ENCODE measurements at places on chromosomes 5 and 9.

- no peak overlapping the region for H3K4me3 ChIP-seq
- no peak overlapping the region for H3K27ac ChIP-seq
- DNase-seq: no peak
- no peaks in the 10 kb centered on the region for H3K36me3 ChIP-seq
These were observed 284.7 kb downstream of the GABRB2 start for GRCh38 chr5:161261668-161262323.

- peaks cover 22% of the 10 kb centered on the region for H3K36me3 ChIP-seq
- H3K27me3 ChIP-seq: no peaks in the 10 kb centered on the region
- no peak for DNase-seq
These were observed 35.6 kb upstream of the NIM1K start for GRCh38 chr5:43156388-43156787.

- no peak overlapping the region for H3K27ac ChIP-seq
- H3K27me3 ChIP-seq: no peaks in the 10 kb centered on the region
- no peak overlapping the region for H3K4me3 ChIP-seq
- H3K4me1 ChIP-seq: no peaks in the 10 kb centered on the region
These were observed 137.3 kb upstream of the PITX1 start for GRCh38 chr5:135171336-135171735.

GRCh38 chr9:78746010-78746409 lies 449.1 kb downstream of the PSAT1 start:
- peaks cover 17% of the 10 kb centered on the region for H3K4me1 ChIP-seq
- no peaks in the 10 kb centered on the region for H3K36me3 ChIP-seq
- H3K27me3 ChIP-seq: no peaks in the 10 kb centered on the region
- peak overlapping the region; percentile 7 for H3K27ac ChIP-seq

- no peak overlapping the region for H3K4me3 ChIP-seq
- no peak for DNase-seq
- H3K27me3 ChIP-seq: no peaks in the 10 kb centered on the region
- no peaks in the 10 kb centered on the region for H3K36me3 ChIP-seq
These were observed 77.5 kb downstream of the HSPA4 start for GRCh38 chr5:133129289-133129688.

DNA sequence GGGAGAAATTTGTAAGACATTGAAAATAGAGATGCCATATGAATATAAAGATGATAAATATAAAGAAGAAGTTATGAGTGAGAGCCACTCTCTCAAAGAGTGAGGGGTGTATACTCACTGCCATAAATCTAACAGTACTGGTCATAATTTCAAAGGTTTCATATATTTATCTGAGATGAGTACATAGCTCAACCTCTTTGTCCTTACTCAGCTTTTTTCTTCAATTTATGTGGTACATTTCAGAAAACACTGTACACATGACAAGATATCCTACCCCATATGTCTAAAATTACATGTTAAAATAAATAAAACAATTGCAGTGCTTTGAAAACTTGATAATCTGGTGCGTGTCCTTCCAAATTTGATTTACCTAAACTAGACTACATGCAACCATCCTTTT lies 5.2 kb upstream of the MCC start:
- H3K27me3 ChIP-seq: no peaks in the 10 kb centered on the region
- H3K27ac ChIP-seq: no peak overlapping the region
- peaks cover 22% of the 10 kb centered on the region for H3K4me1 ChIP-seq
- no peak for DNase-seq
- no peak overlapping the region for H3K4me3 ChIP-seq

DNA sequence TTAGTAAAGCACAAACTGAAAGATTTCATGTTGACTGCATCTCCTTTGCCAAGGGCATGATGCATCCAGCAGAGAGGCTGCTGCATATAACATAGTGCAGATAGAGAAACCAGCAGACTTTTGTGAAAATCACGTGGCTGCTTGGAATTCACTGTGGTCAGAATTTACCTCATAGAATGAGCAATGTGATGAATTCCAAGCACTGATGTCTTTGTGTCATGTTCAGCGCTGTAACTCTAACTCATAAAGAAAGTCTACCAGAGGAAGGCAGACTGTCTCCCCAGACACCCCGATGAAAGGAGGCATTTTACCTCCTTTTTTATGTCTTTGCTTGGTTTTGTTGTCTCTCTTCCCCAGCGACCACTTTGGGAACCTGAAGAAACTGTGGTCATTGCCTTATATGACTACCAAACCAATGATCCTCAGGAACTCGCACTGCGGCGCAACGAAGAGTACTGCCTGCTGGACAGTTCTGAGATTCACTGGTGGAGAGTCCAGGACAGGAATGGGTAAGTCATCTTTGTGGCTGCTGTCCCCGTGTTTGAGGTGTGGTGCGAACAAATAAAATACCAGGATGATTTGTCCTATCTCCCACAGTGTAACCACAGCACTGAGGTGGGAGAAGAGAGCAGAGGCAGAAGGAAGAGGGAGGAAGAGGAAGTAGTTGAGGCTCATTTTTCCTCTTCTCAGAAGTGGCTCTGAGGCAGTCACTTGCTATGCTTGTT lies 42.0 kb downstream of the ITK start:
- no peak overlapping the region for H3K27ac ChIP-seq
- DNase-seq: peak; percentile 42
- no peak overlapping the region for H3K4me3 ChIP-seq
- no peaks in the 10 kb centered on the region for H3K4me1 ChIP-seq

- no peak overlapping the region for H3K27ac ChIP-seq
- H3K4me1 ChIP-seq: no peaks in the 10 kb centered on the region
- H3K4me3 ChIP-seq: no peak overlapping the region
These were observed 107.4 kb downstream of the GLIS3 start for GRCh38 chr9:4192450-4192849.

DNA sequence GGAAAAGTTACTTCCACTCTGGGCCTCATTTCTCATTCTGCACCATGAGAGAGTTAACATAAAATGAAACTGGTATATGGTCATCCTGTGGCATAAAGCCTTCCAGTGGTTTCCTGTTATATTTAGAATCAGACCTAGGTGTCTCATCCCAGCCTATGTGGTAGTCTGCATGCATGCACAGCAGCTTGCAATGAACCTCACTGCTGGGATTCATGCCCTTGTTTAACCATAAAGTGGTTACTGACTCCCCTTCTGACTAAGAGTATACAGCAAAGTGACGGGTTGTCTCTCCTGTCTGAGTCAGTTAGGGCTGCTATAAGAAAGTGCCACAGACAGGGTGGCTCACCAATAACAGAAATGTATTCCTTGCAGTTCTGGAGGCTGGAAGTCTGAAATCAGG lies 14.7 kb upstream of the TDRD7 start:
- DNase-seq: peak; percentile 62
- H3K4me1 ChIP-seq: peaks cover 18% of the 10 kb centered on the region
- H3K27ac ChIP-seq: peak overlapping the region; percentile 35

DNA sequence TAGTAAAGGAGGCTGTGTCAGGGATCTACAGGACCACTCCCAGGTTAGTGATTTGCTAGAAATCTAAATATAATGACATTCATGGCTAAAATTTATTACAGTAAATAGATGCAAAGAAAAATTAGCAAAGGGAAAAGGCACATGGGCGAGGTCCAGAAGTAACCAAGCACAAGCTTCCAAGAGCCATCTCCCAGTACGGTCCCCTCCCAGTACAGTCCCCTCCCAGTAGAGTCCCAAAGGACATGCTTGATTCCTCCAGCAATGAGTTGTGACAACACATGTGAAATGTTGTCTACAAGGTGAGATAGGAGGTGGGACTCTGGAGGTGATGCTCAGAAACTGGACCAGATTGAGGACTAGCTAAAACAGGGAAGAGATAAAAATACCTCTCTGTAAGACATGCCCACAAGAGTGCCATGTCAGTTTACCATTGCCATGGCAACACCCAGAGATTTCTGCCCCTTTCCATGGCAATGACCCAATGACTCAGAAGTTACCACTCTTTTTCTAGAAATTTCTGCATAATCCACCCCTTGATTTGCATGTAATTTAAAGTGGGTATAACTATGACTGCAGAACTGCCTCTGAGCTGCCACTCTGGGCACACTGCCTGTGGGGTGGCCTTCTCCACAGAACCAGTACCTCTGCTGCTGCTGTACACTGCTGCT lies 27.9 kb upstream of the CEMIP2 start:
- H3K36me3 ChIP-seq: no peaks in the 10 kb centered on the region
- H3K27ac ChIP-seq: no peak overlapping the region
- peaks cover 22% of the 10 kb centered on the region for H3K4me1 ChIP-seq
- no peaks in the 10 kb centered on the region for H3K27me3 ChIP-seq
- no peak for DNase-seq

DNA sequence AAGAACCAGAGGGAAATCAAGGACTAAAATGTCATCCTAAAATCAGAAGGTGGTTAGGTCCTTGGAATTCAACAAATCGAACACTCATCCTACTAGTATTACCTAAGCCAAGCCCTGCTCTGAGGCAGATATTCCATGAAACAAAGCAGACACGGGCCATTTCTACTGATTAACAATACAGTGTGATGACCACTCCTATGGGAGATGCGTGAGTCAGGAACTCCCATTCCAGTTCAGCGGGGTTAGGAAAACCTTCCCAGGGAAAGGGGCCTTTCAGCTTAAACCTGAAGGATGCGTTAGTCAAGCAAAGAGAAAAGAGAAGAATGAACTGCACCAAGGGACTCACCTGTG lies 117.8 kb upstream of the LHFPL2 start:
- H3K36me3 ChIP-seq: no peaks in the 10 kb centered on the region
- H3K27ac ChIP-seq: no peak overlapping the region
- no peak overlapping the region for H3K4me3 ChIP-seq
- DNase-seq: no peak
- no peaks in the 10 kb centered on the region for H3K4me1 ChIP-seq

- DNase-seq: peak; percentile 7
- H3K27me3 ChIP-seq: no peaks in the 10 kb centered on the region
- no peak overlapping the region for H3K4me3 ChIP-seq
- H3K27ac ChIP-seq: peak overlapping the region; percentile 80
- no peaks in the 10 kb centered on the region for H3K36me3 ChIP-seq
These were observed 77.5 kb upstream of the PANK3 start for GRCh38 chr5:168656633-168657032.

GRCh38 chr9:121607434-121608167 lies 43.8 kb upstream of the DAB2IP start:
- H3K27ac ChIP-seq: no peak overlapping the region
- H3K4me3 ChIP-seq: no peak overlapping the region
- no peaks in the 10 kb centered on the region for H3K27me3 ChIP-seq
- H3K36me3 ChIP-seq: no peaks in the 10 kb centered on the region
- peaks cover 19% of the 10 kb centered on the region for H3K4me1 ChIP-seq

GRCh38 chr9:126386088-126386487 lies 59.5 kb downstream of the MVB12B start:
- peaks cover 30% of the 10 kb centered on the region for H3K4me1 ChIP-seq
- no peaks in the 10 kb centered on the region for H3K27me3 ChIP-seq
- DNase-seq: peak; percentile 43
- H3K27ac ChIP-seq: no peak overlapping the region
- H3K4me3 ChIP-seq: no peak overlapping the region
- H3K36me3 ChIP-seq: peaks cover 4% of the 10 kb centered on the region

- no peaks in the 10 kb centered on the region for H3K4me1 ChIP-seq
- no peak overlapping the region for H3K4me3 ChIP-seq
- no peaks in the 10 kb centered on the region for H3K27me3 ChIP-seq
- no peak for DNase-seq
- H3K36me3 ChIP-seq: peaks cover 5% of the 10 kb centered on the region
These were observed 17.0 kb downstream of the SH3GLB2 start for GRCh38 chr9:129011170-129011569.

DNA sequence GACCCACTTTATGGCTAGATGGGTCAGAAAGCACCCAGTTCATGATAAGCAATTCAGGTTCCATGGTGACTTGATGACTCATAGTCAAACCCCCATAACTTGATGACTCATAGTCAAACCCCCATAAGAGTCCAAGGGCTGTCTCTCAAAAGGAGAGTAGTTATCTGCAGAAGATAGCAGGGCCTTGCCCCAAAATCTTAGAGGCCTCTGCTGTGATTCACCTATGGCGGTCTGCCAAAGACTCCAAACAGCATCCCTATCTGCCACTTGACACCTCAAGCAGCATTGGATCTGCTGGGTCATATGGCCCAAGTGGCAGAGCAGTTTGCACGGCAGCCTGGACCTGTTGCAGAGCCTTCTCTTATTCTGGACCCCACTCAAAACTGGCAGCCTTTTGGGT lies 395.2 kb upstream of the KIF2A start:
- no peaks in the 10 kb centered on the region for H3K4me1 ChIP-seq
- no peaks in the 10 kb centered on the region for H3K36me3 ChIP-seq
- H3K27ac ChIP-seq: no peak overlapping the region
- no peaks in the 10 kb centered on the region for H3K27me3 ChIP-seq
- H3K4me3 ChIP-seq: no peak overlapping the region

- no peaks in the 10 kb centered on the region for H3K27me3 ChIP-seq
- no peaks in the 10 kb centered on the region for H3K36me3 ChIP-seq
- peaks cover 7% of the 10 kb centered on the region for H3K4me1 ChIP-seq
These were observed 128.4 kb downstream of the DNAH5 start for GRCh38 chr5:13816126-13816525.

GRCh38 chr5:102815540-102816332 lies 60.6 kb downstream of the PAM start:
- no peak overlapping the region for H3K4me3 ChIP-seq
- no peak overlapping the region for H3K27ac ChIP-seq
- no peak for DNase-seq
- H3K4me1 ChIP-seq: peaks cover 13% of the 10 kb centered on the region
- no peaks in the 10 kb centered on the region for H3K36me3 ChIP-seq

GRCh38 chr9:33414268-33414667 lies 11.9 kb upstream of the AQP7 start:
- H3K36me3 ChIP-seq: no peaks in the 10 kb centered on the region
- H3K27ac ChIP-seq: no peak overlapping the region
- no peaks in the 10 kb centered on the region for H3K27me3 ChIP-seq
- H3K4me3 ChIP-seq: no peak overlapping the region
- DNase-seq: no peak

GRCh38 chr5:31860726-31861433 lies 221.9 kb downstream of the PDZD2 start:
- peaks cover 17% of the 10 kb centered on the region for H3K36me3 ChIP-seq
- no peak overlapping the region for H3K27ac ChIP-seq
- H3K4me1 ChIP-seq: peaks cover 12% of the 10 kb centered on the region
- H3K27me3 ChIP-seq: no peaks in the 10 kb centered on the region
- no peak overlapping the region for H3K4me3 ChIP-seq
- DNase-seq: peak; percentile 38

GRCh38 chr5:71932131-71932654 lies 175.1 kb upstream of the MAP1B start:
- H3K4me1 ChIP-seq: peaks cover 25% of the 10 kb centered on the region
- DNase-seq: peak; percentile 25
- H3K27ac ChIP-seq: peak overlapping the region; percentile 93
- H3K27me3 ChIP-seq: no peaks in the 10 kb centered on the region
- H3K4me3 ChIP-seq: no peak overlapping the region

GRCh38 chr9:125429476-125430160 lies 168.0 kb downstream of the GAPVD1 start:
- no peak for DNase-seq
- H3K27me3 ChIP-seq: no peaks in the 10 kb centered on the region
- no peaks in the 10 kb centered on the region for H3K4me1 ChIP-seq
- H3K36me3 ChIP-seq: no peaks in the 10 kb centered on the region

- 0 out of 2 replicates have a peak, but pooled peaks cover 3% of the 10 kb centered on the region for H3K4me1 ChIP-seq
- H3K27me3 ChIP-seq: no peaks in the 10 kb centered on the region
- no peaks in the 10 kb centered on the region for H3K36me3 ChIP-seq
- DNase-seq: peak; percentile 8
- no peak overlapping the region for H3K4me3 ChIP-seq
These were observed 110.7 kb downstream of the PLK2 start for GRCh38 chr5:58348996-58349728.

Data from PC-3 (cell line).